ENCODE measurements at places on chromosomes 5 and 9. TPM values are rescaled to one million over a fixed set of nuclear protein-coding genes. Genes with fewer than 3 reads are reported as not detected.

Gene HABP4
- 32.3 TPM for total RNA-seq

Gene PCDHAC2
- total RNA-seq, result 8.8 TPM

Gene HSPB3
- total RNA-seq, result not detected

Gene DNM1
- 18.7 TPM for total RNA-seq

Gene TBC1D13
- 21.3 TPM for total RNA-seq

Gene LCN10
- not detected for total RNA-seq

Gene SPATA24
- 5.5 TPM for total RNA-seq

Gene FOXD4L6
- total RNA-seq, result not detected

Gene SNCB
- 0.77 TPM for total RNA-seq

Gene PROB1
- total RNA-seq, result 2.3 TPM

GRCh38 chr5:116002116-116002906, 30.0 kb upstream of the ARL14EPL start:
- DNase-seq, result no peak
- H3K4me1 ChIP-seq, result no peaks in the 10 kb centered on the region
- H3K27ac ChIP-seq, result no peak overlapping the region
- H3K36me3 ChIP-seq, result no peaks in the 10 kb centered on the region
- H3K27me3 ChIP-seq, result no peaks in the 10 kb centered on the region
- no peak overlapping the region for H3K4me3 ChIP-seq

GRCh38 chr5:114830114-114830513, 339.6 kb downstream of the TRIM36 start:
- no peaks in the 10 kb centered on the region for H3K36me3 ChIP-seq
- no peaks in the 10 kb centered on the region for H3K4me1 ChIP-seq
- H3K27ac ChIP-seq, result no peak overlapping the region
- H3K27me3 ChIP-seq, result no peaks in the 10 kb centered on the region
- DNase-seq, result no peak
- no peak overlapping the region for H3K4me3 ChIP-seq

- peaks cover 2% of the 10 kb centered on the region for H3K27me3 ChIP-seq
- H3K27ac ChIP-seq, result no peak overlapping the region
- no peak for DNase-seq
- H3K36me3 ChIP-seq, result no peaks in the 10 kb centered on the region
These were observed 323.7 kb downstream of the ARRDC3 start for GRCh38 chr5:91059409-91059808.

DNA sequence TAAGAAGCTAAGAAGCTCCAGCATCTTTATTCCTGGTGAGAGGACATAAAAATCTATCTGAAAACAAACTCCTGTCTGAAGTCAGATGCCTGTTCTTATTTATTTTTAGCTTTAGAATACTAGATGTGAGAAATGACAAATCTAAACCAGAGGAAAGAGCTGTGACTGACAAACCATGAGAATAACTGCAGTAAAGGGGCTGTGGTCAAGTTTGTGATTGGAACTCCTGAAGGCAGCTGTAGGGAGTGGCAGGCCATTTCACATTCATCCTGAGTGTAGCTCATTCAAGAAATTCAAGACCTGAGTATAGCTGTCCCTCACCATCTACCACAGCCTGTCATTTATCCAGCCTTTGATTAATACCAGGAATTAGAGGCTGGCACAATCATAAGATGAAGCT, 718.8 kb downstream of the BRINP1 start:
- H3K36me3 ChIP-seq, result no peaks in the 10 kb centered on the region
- no peak overlapping the region for H3K27ac ChIP-seq
- DNase-seq, result no peak
- H3K4me1 ChIP-seq, result no peaks in the 10 kb centered on the region

DNA sequence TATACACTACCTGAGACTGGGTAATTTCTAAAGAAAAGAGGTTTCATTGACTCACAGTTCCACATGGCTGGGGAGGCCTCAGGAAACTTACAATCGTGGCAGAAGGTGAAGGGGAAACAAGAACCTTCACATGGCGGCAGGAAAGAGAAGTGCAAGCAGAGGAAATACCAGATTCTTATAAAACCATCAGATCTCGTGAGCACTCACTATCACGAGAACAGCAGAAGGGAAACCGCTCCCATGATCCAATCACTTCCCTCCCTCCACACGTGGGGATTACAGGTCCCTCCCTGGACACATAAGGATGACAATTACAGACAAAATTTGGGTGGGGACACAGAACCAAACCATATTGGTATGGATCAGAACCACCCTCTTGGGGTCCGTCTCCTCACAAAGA, 44.2 kb upstream of the SPIN1 start:
- H3K27me3 ChIP-seq, result no peaks in the 10 kb centered on the region
- no peak overlapping the region for H3K4me3 ChIP-seq
- DNase-seq, result no peak
- no peaks in the 10 kb centered on the region for H3K4me1 ChIP-seq
- H3K27ac ChIP-seq, result no peak overlapping the region
- H3K36me3 ChIP-seq, result no peaks in the 10 kb centered on the region

- no peak for DNase-seq
- H3K27ac ChIP-seq, result no peak overlapping the region
- no peaks in the 10 kb centered on the region for H3K27me3 ChIP-seq
These were observed 20.4 kb downstream of the DCAF12 start for GRCh38 chr9:34106110-34106509.

GRCh38 chr5:3195994-3196393, 399.6 kb upstream of the IRX1 start:
- DNase-seq, result no peak
- H3K36me3 ChIP-seq, result no peaks in the 10 kb centered on the region
- no peak overlapping the region for H3K27ac ChIP-seq
- H3K27me3 ChIP-seq, result peaks cover 15% of the 10 kb centered on the region
- no peak overlapping the region for H3K4me3 ChIP-seq

GRCh38 chr9:86494644-86495111, 140.5 kb upstream of the TUT7 start:
- H3K4me3 ChIP-seq, result no peak overlapping the region
- no peaks in the 10 kb centered on the region for H3K36me3 ChIP-seq
- no peak overlapping the region for H3K27ac ChIP-seq
- no peaks in the 10 kb centered on the region for H3K4me1 ChIP-seq

- H3K27ac ChIP-seq, result no peak within 1 kb of the TSS
- no peak within 1 kb of the TSS for H3K4me3 ChIP-seq
- no peak for DNase-seq
- H3K36me3 ChIP-seq, result no peaks in the 10 kb centered on the region
These were observed at the start of gene LHX3 for GRCh38 chr9:136204838-136205706. Gene LHX3 (minus strand): TSS chr9:136205128. CDS start chr9:136205012, 116 bp downstream.

GRCh38 chr5:73522989-73523388, 24.7 kb downstream of the BTF3 start:
- no peak overlapping the region for H3K4me3 ChIP-seq
- H3K4me1 ChIP-seq, result no peaks in the 10 kb centered on the region
- no peak overlapping the region for H3K27ac ChIP-seq
- no peak for DNase-seq

GRCh38 chr9:128254855-128255759, 20.7 kb downstream of the GOLGA2 start:
- no peak overlapping the region for H3K4me3 ChIP-seq
- H3K27me3 ChIP-seq, result no peaks in the 10 kb centered on the region
- H3K4me1 ChIP-seq, result no peaks in the 10 kb centered on the region
- H3K36me3 ChIP-seq, result no peaks in the 10 kb centered on the region
- peak; percentile 22 for DNase-seq
- no peak overlapping the region for H3K27ac ChIP-seq

GRCh38 chr9:33106827-33107621, 30.6 kb upstream of the SMU1 start:
- no peak for DNase-seq
- no peaks in the 10 kb centered on the region for H3K36me3 ChIP-seq
- H3K4me1 ChIP-seq, result no peaks in the 10 kb centered on the region
- no peak overlapping the region for H3K4me3 ChIP-seq
- no peaks in the 10 kb centered on the region for H3K27me3 ChIP-seq

DNA sequence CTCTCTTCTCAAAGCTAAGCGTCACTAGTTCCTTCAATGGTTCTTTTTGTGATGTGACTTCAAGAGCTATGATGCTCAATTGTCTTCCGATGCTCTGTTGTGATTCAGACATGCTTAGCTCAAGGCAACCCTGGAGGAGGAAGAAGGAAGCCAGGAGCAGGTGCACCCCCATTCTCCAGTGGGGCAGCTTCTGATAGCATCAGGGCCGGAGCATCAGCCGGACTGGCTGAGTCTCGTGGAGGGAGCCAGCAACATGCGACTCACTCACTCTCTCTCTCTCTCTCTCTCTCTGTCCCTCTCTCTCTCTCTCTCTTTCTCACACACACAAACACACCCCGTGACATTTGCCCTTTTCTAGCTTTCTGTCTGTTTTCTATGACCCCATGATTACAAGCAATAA, 140.2 kb downstream of the HSD17B3 start:
- H3K27me3 ChIP-seq, result no peaks in the 10 kb centered on the region
- H3K4me1 ChIP-seq, result no peaks in the 10 kb centered on the region
- no peaks in the 10 kb centered on the region for H3K36me3 ChIP-seq
- no peak for DNase-seq

DNA sequence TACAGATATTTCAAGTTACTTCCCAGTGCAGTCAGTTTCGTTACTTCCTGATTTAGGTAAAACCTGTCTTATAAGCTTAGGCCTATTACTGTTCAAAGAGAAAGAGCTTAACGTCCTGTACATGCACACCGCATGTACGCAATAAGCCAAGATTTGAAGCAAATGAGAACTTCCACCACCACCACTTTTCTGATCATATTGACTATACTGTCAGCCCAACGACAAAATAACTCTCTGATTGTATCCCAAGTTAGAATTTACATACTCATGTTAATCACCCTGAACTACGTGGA, 5.1 kb downstream of the NFIB start:
- no peak overlapping the region for H3K4me3 ChIP-seq
- H3K36me3 ChIP-seq, result no peaks in the 10 kb centered on the region
- H3K27ac ChIP-seq, result peak overlapping the region; percentile 82
- H3K4me1 ChIP-seq, result no peaks in the 10 kb centered on the region
- no peak for DNase-seq

DNA sequence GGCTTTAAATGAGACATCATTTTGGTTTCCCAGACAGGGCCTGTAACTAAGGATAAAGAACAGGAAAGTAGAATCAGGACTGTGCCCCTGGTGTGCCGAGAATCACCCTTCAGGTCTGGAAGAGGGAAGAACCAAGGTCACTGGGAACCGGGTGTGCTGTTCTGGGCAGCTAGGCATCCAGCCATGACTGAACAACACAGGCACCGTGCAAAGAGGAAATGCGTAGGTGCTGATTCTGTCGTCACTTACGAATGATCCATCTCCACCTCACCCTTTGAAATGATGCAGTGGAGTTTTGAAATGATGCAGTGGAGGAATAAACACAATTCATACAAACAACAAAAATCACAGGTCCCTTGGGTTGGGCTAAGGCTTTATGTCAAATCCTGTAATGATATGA, 64.4 kb downstream of the MAP1B start:
- no peaks in the 10 kb centered on the region for H3K36me3 ChIP-seq
- no peaks in the 10 kb centered on the region for H3K27me3 ChIP-seq
- no peak overlapping the region for H3K4me3 ChIP-seq
- no peak overlapping the region for H3K27ac ChIP-seq

GRCh38 chr9:15238646-15239045, 68.4 kb downstream of the TTC39B start:
- no peak overlapping the region for H3K27ac ChIP-seq
- no peak overlapping the region for H3K4me3 ChIP-seq
- no peaks in the 10 kb centered on the region for H3K4me1 ChIP-seq
- no peaks in the 10 kb centered on the region for H3K27me3 ChIP-seq

DNA sequence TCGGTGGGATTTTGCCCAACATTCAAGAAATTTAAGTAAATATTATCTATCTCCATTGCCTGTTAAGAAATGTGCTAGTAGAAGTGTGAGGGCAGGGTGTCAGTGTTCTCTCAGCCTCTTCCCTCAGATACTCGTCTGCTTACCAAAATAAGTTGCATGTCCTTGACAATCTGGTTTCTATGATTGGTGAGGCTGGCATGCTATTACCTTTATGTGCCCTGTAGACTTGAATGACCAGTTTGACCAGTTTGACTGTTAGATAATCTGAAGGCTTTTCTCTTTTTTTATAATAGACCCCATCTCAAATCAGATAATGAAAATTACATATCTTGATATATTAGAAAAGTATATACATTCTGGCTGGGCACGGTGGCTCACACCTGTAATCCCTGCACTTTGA, 348 bp downstream of the CATSPER3 start:
- peaks cover 3% of the 10 kb centered on the region for H3K36me3 ChIP-seq
- H3K4me1 ChIP-seq, result no peaks in the 10 kb centered on the region
- H3K27ac ChIP-seq, result no peak overlapping the region
- H3K4me3 ChIP-seq, result no peak overlapping the region
- DNase-seq, result no peak
- no peaks in the 10 kb centered on the region for H3K27me3 ChIP-seq

DNA sequence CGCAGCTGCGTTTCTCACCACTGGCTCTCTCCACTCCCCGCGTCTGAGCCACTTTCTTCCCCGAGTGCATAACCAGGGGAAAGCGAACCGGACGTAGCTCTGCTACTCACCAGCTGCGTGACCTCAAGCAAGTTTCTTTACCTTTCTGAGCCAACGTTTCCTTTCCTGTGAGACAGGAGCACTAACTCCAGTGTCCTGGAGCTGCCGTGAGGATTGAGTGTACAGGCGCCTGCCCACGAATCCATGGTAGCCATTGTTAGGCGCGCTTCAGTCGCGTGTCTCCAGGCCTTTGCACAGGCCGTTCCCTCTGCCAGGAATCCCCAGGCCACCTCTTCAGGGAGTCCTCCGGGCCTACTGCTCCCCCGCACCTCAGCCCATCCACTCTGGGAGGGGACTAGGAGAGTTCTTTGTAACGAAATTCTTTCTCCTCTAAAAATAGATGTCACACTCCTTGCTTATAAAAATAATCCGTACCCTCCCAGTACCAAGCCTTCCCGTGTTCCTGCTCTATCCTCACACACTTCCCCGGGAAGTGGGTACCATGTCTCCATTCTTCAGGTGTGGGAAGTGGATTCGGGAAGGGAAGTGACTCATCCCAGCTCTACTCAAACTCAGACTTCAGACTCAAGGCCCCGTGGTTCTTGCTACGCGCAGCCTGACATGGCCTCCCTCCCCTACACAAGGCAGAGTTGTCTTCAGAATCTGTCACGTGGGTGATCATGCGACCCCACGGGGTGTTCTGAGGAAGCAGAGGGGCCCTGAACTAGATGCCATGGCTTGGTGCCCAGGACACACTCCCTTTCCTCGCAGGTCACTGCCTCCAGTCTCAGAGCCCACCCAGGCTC, 16.1 kb upstream of the CRB2 start:
- no peak overlapping the region for H3K4me3 ChIP-seq
- no peaks in the 10 kb centered on the region for H3K27me3 ChIP-seq
- peaks cover 10% of the 10 kb centered on the region for H3K4me1 ChIP-seq
- no peak overlapping the region for H3K27ac ChIP-seq
- DNase-seq, result no peak
- H3K36me3 ChIP-seq, result no peaks in the 10 kb centered on the region

- H3K27me3 ChIP-seq, result no peaks in the 10 kb centered on the region
- H3K4me1 ChIP-seq, result no peaks in the 10 kb centered on the region
- DNase-seq, result no peak
- H3K27ac ChIP-seq, result no peak overlapping the region
- no peaks in the 10 kb centered on the region for H3K36me3 ChIP-seq
These were observed 164.5 kb downstream of the MED27 start for GRCh38 chr9:131915181-131915580.

GRCh38 chr5:156128026-156128425, 198.9 kb upstream of the SGCD start:
- no peaks in the 10 kb centered on the region for H3K4me1 ChIP-seq
- no peak overlapping the region for H3K27ac ChIP-seq
- no peaks in the 10 kb centered on the region for H3K36me3 ChIP-seq
- H3K4me3 ChIP-seq, result no peak overlapping the region

Measured in Panc1 (cell line).